ENCODE measurements at places on chromosomes 4 and X. TPM values are rescaled to one million over a fixed set of nuclear protein-coding genes. Genes with fewer than 3 reads are reported as not detected.

GRCh38 chrX:54452920-54453319 lies 12.7 kb downstream of the TSR2 start:
- H3K36me3 ChIP-seq = peaks cover 2% of the 10 kb centered on the region
- H3K4me3 ChIP-seq = no peak overlapping the region
- no peak overlapping the region for H3K27ac ChIP-seq
- H3K4me1 ChIP-seq = no peaks in the 10 kb centered on the region

SUPT20HL2 gene
- total RNA-seq = not detected

GRCh38 chr4:138034871-138035270 lies 207.3 kb downstream of the SLC7A11 start:
- H3K27me3 ChIP-seq = no peaks in the 10 kb centered on the region
- no peaks in the 10 kb centered on the region for H3K36me3 ChIP-seq
- DNase-seq = no peak
- no peaks in the 10 kb centered on the region for H3K4me1 ChIP-seq

DNA sequence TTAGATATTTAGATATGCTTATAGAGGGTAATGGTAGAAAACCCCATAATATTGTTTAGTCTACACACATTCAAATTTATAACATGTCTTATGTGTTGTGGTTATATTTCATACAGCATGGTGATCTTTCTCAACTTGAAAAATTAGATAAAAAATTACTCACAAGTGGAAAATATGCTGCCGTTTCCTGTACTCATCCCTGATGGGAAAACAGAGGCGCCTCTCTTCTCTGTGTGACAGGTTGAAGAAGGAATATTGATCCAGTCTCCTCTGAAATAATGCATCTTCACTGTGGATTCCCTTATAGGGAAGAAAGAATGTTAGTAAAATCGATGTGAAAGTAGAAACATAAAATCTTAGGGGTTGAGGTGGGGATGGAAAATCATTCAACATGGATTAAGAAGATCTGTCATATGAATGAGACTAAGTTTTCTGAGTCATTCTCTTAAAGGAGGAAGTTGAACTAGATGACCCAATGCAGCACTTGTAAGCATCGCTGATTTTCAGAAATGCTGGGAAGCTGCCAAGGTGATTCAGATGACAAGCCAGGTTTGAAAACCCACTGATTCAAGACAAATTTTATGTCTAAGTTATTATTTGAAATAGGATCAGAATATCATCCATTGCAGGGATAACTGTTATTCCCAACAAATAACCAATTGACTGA lies 70.7 kb downstream of the ANKRD50 start:
- H3K4me3 ChIP-seq = no peak overlapping the region
- no peaks in the 10 kb centered on the region for H3K36me3 ChIP-seq
- H3K4me1 ChIP-seq = no peaks in the 10 kb centered on the region
- peaks cover 2% of the 10 kb centered on the region for H3K27me3 ChIP-seq

GRCh38 chrX:110125446-110126162 lies 122.7 kb downstream of the TMEM164 start:
- H3K27ac ChIP-seq = no peak overlapping the region
- no peaks in the 10 kb centered on the region for H3K27me3 ChIP-seq
- no peaks in the 10 kb centered on the region for H3K36me3 ChIP-seq

CHRDL1 gene
- not detected for total RNA-seq

DNA sequence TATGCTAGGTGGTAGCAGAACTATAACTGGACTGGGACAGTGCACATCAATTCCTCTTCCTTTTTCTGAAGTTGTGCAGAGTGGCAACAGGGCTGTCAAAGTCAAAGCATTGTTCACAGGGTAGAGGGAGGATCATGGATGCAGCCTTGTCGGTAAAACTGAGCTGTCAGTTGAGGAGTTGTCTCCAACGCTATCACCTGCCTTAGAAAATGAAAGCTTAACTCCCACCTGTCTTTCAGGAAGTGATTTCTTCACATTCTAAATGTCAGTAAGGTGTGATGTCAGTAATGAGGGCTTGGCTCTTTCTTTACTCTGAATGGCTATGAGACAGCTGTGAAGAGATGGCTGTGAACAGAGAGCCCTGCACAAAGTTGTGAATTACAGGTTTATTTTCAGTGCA lies 66.4 kb upstream of the BANK1 start:
- H3K27me3 ChIP-seq = peaks cover 2% of the 10 kb centered on the region
- H3K4me1 ChIP-seq = peaks cover 8% of the 10 kb centered on the region
- no peaks in the 10 kb centered on the region for H3K36me3 ChIP-seq
- no peak overlapping the region for H3K4me3 ChIP-seq
- H3K27ac ChIP-seq = no peak overlapping the region

DNA sequence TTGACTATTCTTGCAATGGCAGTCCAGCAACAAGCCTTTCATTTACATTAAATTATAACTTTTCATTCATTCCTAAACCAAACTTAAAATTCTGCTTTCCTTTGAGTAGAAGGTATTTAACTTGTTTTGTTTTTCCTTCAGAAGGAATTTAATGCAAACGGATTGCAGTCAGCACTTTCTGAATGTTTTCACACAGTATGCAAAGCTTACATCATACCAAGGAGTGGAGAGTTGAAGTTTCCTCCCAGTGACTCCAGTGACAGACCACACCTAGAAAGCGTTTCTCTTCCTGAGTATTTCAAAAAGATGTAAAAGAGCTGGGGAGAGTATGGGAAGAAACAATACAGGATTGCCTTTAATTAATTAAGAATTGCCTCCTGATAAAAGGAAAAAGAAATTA lies 8.1 kb downstream of the EPGN start:
- H3K36me3 ChIP-seq = no peaks in the 10 kb centered on the region
- H3K27ac ChIP-seq = no peak overlapping the region

DNA sequence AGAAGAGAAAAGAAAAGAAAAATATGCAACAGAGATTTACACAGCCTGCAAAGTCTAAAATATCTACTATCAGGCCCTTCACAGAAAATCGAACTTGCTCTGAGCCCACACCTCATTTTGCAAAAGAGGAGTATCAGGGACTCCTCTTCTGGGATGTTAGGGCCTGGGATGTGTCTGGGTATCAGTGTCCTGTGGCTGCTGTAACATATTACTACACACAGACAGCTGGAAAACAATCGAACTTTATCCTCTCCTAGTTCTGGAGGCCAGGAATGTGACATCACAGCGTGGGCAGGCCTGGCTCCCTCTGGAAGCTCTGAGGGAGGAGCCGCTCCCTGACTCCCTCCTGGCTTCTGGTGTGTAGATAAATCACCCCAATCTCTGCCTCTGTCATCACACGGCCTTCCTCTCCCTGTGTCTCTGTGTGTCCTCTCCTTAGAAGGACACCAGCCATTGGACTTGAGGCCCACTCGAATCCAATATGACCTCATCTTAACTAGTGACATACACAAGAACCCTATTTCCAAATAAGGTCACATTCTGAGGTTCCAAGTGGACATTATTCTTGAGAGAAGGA lies 52.9 kb downstream of the PPP2R2C start:
- no peak for DNase-seq
- no peaks in the 10 kb centered on the region for H3K4me1 ChIP-seq
- H3K27me3 ChIP-seq = peaks cover 14% of the 10 kb centered on the region

DNA sequence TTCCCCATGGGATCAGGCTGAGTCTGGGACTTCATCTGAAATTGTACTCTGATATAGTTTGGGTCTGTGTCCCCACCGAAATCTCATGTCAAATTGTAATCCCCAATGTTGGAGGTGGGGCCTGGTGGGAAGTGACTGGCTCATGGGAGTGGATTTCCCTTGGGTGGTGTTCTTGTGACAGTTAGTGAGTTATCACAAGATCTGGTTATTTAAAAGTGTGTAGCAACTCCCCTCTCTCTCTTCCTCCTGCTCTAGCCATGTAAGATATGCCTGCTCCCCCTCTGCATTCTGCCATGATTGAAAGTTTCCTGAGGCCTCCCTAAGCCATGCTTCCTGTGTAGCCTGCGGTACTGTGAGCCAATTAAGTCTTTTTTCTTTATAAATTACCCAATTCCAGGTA lies 61.0 kb downstream of the RASGEF1B start:
- H3K4me1 ChIP-seq = peaks cover 1% of the 10 kb centered on the region
- DNase-seq = no peak
- no peaks in the 10 kb centered on the region for H3K27me3 ChIP-seq

Measured in activated CD4-positive, alpha-beta memory T cell treated with anti-CD3 and anti-CD28 coated beads for 36 hours (primary cell).